Tongue (tissue), 3 donors: ENCODE measurements at places on chromosomes 16 and 17. TPM values are rescaled to one million over a fixed set of nuclear protein-coding genes. Genes with fewer than 3 reads are reported as not detected.

NEUROD2 gene
- not detected for total RNA-seq

DNA sequence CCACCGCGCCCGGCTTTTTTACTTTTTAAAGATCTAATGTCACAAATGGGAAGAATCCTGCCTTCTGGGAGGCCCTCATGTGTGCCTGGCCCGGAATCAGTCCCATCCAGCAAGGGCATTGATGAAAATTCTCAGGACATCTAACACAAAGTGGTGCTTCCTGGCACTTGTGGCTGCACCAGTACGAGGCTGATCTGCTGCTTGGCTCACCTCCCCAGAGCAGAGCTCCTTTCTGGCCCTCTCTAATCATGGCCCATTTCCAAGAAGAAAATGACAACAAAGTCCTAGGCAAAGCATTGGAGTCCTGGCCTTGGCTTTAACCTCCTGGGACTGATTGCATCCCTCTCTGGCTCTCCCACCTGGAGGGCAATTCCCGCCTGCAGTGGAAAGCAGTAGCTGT, 50.7 kb upstream of the SIAH1 start:
- no peak for DNase-seq

- no peak for DNase-seq
Observed at GRCh38 chr16:68490829-68491575, 42.7 kb upstream of the SMPD3 start.

GP1BA gene
- not detected for total RNA-seq

DNA sequence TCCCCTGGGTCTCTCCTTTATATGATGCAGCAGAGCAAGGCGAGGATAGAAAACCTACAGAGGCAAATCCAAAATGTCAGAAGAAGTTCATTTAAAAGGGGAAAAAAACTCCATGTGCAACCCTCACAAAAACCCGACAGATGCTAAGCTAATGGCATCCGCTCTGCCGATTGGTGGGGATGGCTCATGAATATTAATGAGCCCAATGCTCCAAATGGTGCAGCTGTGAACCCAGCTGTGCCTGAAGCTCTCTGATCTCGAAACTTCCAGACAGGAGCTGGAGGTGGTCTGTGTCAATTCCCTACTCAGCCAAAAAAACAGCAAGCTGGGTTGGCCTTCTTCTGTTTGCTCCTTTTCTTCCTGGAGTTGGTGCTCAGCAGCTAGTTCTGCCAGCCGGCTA, 15.5 kb downstream of the SNX11 start:
- DNase-seq = peak; percentile 42

PPP1R27 gene
- total RNA-seq = 11.9 TPM

DNA sequence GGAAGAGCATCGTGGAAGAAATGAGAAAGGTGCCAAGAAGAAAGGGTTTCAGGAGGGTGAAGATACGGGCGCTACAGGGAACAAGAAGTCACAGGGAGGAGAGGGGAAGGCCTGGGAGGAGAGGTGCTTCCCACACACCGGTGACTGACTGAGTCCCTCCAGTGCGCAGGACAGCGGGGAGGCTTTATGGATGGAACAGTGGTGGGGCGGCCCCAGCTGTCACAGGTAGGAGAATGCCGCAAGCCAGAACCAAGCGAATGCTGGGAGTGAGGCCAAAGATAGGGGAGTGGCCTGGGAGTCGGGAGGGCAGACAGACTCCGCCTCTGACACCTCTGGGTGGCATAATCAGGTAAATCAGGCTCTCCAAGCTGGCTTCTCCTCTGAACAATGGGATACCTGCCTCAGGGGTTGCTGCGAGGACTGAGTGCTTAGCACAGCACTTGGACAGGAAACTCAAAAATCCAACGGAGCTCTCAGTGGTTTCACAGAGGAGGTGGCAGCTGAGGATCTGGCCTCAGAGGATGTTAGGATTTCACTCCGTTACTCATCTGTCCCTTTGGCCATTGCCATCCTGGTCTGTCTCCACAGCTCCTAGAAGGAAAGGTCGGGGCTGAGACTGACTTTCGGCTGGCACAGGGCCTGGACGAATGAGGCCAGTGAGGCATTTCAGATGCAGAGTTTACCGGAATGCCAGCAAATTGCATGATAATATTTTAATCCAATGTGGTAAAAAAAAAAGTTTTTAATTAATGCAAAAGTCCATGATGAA, 717 bp upstream of the CNP start:
- peak; percentile 72 for DNase-seq

DNA sequence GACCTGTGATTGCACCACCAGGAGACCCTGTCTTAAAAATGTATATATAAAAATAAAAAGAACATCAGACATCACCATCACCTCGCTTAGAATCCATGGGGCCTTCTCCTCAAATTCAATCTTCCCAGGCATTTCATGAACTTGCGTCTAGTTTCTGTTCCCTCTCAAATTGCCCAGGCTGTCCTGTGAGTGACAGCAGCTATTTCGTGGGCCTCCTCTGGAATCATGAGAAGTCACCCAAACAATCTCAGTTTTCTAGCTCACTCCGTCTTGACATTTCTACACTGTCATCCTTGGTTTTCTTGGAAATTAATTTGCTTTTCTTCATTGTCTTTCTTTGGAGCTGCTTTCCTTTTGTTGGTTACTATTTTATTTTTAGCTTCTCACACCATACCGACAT, 7.3 kb downstream of the SLC52A1 start:
- no peak for DNase-seq

DNA sequence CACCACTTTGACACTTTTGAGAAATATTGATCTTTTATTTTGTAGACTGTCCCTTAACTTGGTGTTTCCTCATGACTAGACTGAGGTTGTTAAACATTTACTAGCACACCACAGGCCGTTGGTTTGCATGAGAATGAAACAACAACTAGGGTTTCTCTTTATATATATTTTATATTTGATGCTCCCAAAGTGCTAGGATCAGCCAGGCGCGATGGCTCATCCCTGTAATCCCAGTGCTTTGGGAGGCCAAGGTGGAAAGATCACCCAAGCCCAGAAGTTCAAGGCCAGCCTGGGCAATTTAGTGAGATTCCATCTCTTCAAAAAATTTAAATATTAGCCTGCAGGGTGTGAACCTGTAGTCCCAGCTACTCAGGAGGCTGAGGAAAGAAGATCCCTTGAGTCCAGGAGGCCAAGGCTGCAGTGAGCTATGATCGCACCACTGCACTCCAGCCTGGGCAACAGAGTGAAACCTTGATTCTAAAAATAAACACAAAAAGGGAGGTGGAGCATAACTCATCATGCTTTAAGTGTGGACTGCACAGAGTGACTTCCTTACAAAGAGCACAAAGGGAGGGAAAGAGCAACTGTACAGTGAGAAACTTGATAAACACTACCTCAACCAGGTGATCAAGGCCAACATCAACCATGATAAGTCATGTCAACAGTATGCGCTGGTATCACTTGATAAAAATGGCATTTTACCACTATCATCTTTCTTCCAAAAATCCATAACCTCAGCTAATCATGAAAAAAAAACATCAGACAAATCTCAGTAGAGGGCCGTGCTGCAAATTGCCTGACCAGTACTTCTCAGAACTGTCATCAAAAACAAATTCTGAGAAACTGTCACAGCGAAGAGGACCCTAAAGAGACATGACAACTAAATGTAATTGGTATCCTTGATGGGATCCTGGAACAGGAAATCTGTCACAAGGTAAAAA, 72.8 kb upstream of the ATF7IP2 start:
- no peak for DNase-seq

GRCh38 chr17:39627047-39627711, 427 bp downstream of the PPP1R1B start:
- no peak for DNase-seq

PRAC2 gene
- not detected for total RNA-seq

DNA sequence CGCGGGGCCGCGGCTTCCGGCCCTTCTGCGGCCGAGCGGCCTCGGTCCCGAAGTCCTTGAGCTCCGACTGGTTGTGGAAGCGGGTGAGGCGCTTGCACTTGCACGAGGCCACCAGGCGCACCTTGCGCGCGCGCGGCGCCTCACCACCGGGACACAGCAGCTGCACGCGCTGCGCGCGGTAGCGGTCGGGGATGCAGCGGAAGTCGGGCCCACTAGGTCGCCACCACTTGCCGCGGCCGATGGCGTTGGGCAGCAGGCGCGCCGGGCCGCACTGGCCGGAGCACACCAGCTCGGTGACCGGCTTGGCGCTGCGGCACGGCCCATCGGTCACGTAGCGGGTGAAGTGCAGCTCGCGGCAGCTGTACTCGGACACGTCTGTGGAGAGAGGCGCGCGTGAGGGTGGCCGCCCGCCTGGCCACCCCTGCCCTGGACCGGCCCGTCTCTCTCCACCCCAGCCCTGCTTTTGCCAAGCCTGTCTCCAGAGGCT, 3.2 kb downstream of the SOST start:
- DNase-seq = no peak

GRCh38 chr16:30357715-30358576, 2.8 kb upstream of the CD2BP2 start:
- no peak for DNase-seq

- DNase-seq = no peak
Observed at GRCh38 chr16:31079342-31079944, 5.2 kb downstream of the ZNF646 start.

DRC3 gene
- total RNA-seq = 0.82 TPM

DNA sequence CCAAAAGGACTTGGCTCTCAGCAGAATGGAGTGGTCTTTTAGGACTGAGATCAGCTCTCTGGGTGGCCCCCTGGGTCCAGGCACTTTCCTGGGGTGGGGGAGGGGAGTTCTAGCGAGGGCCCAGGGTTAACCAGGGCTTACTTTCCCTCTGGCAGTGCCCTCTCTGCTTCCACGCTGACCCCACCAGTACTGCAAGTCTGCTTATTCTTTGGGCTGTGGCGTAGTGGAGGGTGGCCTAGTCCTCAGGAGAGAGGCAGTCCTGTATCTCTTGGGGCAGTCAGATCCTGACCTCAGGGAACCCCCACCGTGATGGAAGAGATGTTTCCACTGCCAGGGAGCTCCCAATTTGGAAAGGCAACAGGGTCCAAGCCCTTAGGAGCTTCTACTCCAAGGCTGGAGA, 79.4 kb downstream of the CCDC182 start:
- DNase-seq = no peak

TBC1D3L gene
- total RNA-seq = 3.0 TPM

DNA sequence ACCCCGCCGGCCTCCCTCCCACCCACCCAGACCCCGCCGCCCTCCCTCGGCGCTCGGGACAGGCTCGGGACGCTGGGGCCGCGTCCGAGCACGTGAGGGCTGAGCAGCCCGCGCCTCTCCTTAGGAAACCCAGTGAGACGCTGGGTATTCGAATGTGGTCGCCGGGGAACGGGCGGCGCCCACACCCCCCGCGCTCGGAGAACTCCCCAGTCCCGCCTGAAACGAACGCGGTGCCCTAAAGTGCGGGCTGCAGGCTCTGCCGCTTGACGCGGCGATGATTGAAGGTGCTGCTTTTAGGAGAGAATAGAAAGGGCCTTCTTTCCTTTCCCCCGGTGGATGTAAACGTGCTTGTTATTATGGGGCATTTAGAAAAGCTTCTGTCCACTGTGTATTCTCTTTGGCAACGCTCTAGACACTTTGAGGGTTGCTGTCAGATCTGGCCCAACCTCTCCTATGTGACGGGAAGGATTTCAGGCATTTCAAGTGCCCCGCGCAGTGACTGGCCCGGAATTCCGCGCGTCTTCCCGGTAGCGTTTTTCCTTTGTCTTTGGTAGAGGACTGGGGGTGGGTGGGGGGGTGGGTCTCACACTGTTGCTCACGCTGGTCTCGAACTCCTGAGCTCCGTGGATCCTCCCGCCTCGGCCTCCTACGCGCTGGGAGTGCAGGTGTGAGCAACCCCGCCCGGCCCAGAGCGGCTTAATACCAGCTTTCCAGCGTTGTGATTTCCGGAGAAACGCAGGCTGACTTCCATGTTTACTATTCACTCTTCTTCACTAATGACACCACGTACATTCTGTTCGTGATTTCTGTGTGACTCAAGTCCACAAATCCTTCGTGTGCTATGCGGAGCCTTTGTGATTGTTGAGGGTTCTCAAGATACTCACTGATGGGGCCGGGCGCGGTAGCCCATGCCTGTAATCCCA, 21.8 kb upstream of the FOXK2 start:
- peak; percentile 50 for DNase-seq

OSBPL7 gene
- total RNA-seq = 5.9 TPM
